ENCODE measurements at places on chromosomes 6 and 20. TPM values are rescaled to one million over a fixed set of nuclear protein-coding genes. Genes with fewer than 3 reads are reported as not detected.

DNA sequence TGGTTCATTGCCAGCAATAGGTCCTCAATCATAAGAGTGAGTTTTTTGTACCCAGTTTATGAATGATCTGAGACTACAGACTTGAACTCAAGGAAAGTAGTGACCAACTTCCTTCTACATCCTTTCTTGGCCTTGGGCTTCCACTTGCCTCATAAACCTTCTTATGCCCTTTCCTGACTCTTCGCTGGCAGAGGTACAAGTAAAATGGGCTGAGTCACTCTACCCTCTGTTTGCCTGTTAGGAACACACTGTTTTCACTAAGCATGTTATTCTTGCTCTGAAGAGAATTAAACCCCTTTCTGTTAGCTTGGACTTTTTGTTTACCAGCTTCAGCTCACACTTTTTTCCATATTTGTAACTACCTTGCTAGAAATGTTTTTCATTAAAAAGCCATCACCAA lies 74.4 kb downstream of the PKHD1 start:
- no peak for DNase-seq

DNA sequence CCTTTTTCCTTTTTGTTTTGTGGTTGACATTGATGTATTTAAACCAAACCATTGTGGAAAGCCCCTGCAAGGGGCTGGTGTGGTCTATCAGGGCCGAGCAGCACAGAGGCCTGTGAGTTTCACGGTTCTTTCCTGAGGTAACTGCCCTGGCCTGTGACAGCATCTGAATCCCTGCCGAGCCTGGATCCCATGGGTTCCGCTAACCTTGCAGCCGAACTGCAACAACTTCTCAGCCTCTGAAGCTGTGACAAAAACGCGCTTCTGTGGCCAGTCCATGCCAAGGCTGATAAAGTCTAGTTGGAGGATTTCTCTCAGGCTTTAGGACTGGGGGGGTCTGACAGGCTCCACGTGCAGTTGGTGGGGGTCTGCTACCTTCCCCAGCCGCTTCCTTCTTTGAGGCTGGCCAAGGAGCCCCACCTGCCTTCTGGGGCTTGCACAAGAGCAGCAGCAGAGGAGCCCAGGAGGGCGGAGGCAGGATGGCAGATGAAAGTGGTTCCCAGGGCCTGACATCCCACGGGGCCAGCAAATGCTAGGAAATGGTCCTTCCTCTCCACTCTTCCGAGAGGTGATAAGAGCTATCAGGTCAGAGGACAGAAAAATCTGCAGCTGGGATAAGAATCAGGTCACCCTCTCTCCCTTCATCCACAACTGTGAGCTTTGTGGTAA lies 150.9 kb downstream of the PREX1 start:
- DNase-seq = no peak

DNA sequence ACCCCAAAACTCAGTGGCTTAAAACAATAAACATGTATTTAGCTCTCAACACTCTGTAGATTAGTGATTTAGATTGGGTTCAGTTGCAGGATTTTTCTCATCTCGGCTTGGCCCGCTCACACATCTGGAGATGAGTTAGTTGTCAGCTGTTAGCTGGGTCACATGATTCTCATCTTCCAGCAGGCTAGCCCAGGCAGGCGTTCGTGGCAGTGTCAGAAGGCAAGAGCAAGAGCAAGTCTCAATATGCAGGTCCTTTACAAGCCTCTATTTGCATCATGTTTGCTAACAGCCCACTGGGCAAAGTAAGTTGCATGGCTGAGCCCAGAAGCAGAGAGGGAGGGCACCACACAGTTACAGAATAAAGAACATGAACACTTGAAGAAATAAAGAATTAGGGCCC lies 83.6 kb upstream of the MYLIP start:
- no peak for DNase-seq

- DNase-seq = no peak
Observed at GRCh38 chr20:10629946-10630650, 43.7 kb downstream of the JAG1 start.

KCNB1 gene
- total RNA-seq = 6.5 TPM

PTGIS gene
- total RNA-seq = 20.3 TPM

- DNase-seq = no peak
Observed at GRCh38 chr20:31984981-31985471, 17.1 kb downstream of the XKR7 start.

DNA sequence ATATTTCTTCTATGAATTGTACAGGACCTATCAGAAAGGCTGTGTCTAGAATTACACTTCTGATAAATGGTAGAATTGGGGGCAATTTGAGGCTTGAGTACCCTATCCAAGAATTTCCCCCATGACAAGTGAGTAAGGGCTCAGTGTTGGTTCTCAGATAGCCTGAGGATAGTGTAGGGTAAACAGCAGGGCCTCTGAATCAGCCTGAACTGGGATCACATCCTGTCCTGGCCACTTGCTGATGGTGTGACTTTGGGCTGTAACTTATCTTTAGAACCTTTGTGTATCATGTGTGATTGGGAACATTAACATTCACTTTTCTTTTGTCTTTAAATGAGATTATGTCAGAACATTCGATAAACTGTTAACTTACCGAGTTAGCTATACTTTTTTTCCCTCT lies 151.0 kb downstream of the CLIC5 start:
- no peak for DNase-seq

Measured in left lobe of liver (tissue), 2 donors.